ENCODE measurements at places on chromosomes 7 and 10.

DNA sequence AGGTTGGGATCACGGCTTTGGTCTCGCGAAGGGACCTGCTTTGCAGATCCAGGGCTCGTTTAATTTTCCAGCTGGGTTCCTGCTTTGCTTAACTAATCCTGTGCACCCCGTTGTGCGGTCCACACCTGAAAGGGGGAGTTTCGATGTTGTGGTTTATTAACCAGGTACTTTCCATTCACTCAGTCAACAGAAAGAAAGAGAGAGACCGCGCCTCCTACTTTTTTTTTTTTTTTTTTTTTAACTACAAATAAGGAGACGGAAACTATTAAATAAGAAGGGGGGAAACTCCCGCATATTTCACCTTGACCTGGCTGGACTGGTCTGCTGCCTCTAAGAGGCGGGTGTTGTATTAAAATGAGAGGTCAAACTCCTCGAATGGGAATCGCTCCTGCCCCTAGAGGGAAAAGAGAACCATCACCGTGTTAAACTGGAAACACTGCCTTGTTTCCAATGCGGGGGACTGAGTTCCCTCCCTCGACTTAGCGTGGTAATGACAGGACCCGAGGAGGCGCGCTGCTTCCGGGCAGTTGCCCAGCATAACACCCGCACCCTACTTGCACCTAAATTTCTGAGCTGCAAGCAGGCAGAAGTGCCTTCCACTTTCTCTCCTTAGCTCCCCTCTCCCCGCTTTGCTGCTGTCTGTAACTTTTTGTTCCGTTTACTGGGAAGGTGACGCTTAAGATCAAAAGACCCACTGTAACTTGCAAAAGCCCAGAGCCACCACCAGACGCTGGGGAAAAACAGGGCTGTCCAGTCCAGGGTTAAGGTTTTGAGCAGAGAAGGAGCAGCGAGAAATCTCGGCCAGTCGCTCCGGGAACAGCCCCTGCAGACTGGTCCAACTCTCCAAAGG, 1.1 kb upstream of the ITGB8 start:
- DNase-seq: peak; percentile 60

- no peak for DNase-seq
These were observed 9.2 kb upstream of the IL6 start for GRCh38 chr7:22717760-22718159.

GRCh38 chr7:135320268-135320667, 86.6 kb downstream of the STRA8 start:
- DNase-seq: peak; percentile 87

DNA sequence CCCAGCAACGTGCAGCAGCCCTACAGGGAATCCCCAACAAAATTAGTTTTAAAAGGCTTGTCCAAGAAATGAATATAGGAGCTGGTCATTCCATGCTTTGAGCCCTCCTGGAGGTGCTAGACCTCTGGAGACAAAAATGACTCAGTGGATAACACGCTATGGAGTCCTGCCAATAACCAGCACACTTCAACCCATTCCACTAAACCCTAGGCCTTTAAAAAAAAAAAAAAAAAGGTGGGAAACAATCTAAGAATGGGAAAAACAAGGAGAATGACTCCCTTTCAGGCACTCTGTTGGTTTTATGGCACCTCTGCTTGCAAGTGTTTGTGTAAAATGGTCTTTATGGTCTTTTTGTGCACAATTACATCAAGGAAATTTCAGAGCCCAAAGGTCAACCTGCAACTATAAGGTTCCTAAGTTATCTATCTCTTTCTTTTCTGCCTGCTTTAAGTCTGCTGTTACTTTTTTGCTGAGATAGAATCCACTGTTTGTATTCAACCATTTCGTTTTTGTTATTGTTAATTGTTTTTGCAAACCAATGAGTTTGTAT, 21.3 kb downstream of the AVL9 start:
- no peak for DNase-seq

DNA sequence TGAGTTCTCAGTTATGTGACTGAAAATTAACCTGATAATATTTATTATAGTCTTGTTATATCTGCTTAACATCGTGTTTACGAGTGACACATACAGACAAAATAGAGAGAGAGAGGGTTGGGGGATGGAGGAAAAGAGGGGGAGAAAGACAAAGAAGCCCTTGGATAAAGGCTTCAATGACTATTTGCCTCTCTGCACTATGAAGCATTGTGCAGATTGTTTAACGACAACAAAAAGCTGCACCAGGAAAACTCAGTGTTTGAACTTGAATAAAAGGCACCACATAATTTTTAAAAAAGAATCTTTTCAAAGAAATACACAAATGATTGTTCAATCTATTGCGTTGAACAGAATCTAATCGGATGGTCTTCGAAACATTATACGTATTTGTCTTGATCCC, 27.8 kb downstream of the MAGI2 start:
- DNase-seq: no peak

DNA sequence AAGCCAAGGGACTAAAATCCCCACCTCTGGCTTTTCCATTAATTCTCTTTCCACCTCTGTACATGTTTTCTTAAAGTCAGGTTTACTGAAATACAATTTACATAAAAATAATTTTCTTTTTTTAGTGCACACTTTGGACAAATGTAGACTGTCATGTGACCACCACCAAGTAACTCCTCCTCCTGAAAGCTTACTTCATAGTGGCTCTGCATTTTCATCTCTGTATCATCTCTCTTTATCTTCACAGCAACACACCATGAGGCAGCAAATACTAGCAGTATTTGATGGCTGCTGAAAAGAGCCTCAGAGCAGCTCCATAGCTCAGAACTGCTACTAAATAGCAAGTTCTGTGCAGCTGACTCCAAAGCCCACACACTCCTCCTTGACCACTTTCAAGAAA, 17.3 kb downstream of the WDFY4 start:
- no peak for DNase-seq
